ENCODE measurements at places on chromosomes 2 and 18. TPM values are rescaled to one million over a fixed set of nuclear protein-coding genes. Genes with fewer than 3 reads are reported as not detected.

DNA sequence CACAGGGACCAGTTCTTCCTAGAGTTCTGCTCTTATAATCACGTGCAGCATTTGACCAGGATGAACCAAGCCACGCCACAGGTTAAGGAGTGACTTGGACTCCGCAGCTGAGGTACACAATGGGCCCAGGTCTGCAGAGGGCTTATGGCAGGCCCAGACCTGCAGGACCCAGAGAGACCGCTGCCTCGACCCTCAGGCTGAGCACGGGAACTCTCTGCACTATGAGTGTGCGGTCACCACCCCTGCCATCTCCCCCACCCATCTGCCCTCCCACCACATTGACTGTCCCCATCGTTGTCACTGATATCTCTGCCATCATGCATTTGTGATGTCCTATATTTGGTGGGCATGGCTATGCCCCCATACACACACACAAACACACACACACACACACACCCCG lies 45.7 kb upstream of the HPCAL1 start:
- no peaks in the 10 kb centered on the region for H3K4me1 ChIP-seq
- no peaks in the 10 kb centered on the region for H3K36me3 ChIP-seq
- H3K27me3 ChIP-seq, result no peaks in the 10 kb centered on the region
- no peak overlapping the region for H3K27ac ChIP-seq
- H3K4me3 ChIP-seq, result no peak overlapping the region
- no peak for DNase-seq

The MARS2 gene
- 5.9 TPM for total RNA-seq

DNA sequence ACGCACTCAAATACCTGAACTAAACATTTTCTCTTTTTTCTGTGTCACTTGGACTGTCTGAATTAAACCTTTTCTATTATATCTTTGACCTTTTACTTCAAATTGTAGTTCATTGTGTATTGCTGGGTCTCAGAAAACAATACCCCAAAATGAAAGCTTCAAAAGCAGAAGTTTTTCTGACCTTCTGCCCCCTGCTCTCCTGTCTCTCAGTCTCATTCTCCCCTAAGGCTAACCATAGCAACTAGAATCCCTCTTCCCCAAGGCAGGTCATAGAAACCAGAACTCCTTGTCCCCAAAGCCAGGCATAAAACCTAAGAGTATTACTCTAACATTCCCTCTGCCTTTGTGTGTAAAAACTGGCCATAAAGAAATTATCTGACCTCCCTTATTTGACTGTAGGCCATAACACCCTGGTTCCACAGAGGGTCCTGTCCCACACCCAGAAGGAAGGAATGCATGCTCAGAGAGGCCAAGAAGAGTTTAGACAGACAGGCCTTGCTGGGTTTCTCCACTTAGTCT lies 93.5 kb upstream of the B3GNT2 start:
- no peak overlapping the region for H3K27ac ChIP-seq
- peaks cover 4% of the 10 kb centered on the region for H3K4me1 ChIP-seq
- H3K4me3 ChIP-seq, result no peak overlapping the region
- DNase-seq, result no peak
- H3K36me3 ChIP-seq, result no peaks in the 10 kb centered on the region
- no peaks in the 10 kb centered on the region for H3K27me3 ChIP-seq

DNA sequence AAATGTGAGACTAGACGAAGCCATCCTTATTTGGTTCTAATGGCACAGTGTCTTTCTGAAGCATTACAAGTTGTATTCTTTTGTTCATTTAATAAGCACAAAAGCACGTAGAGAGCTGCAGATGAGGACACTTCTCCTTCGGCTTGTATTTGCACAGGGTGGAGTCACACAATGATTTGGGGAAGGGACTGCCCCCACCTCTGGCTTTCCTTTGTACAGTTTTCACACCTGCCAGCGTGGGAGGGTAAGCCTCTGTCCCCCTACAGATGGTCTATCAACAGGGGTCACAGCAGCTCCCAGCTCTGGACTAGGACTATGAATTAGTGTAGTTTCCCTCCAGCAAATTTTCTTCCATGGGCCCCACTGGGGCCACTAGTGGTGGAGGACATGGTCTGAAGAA lies 108.2 kb upstream of the KLHL14 start:
- H3K4me3 ChIP-seq, result no peak overlapping the region
- no peaks in the 10 kb centered on the region for H3K4me1 ChIP-seq
- no peaks in the 10 kb centered on the region for H3K27me3 ChIP-seq
- H3K27ac ChIP-seq, result no peak overlapping the region
- H3K36me3 ChIP-seq, result no peaks in the 10 kb centered on the region
- DNase-seq, result no peak

- no peaks in the 10 kb centered on the region for H3K27me3 ChIP-seq
- no peak overlapping the region for H3K4me3 ChIP-seq
- DNase-seq, result no peak
- H3K27ac ChIP-seq, result no peak overlapping the region
These were observed 152.8 kb upstream of the STK17B start for GRCh38 chr2:196324211-196324610.

The COLEC11 gene
- 2.5 TPM for total RNA-seq

GRCh38 chr18:24443870-24444269 lies 16.6 kb upstream of the HRH4 start:
- H3K27me3 ChIP-seq, result no peaks in the 10 kb centered on the region
- H3K27ac ChIP-seq, result no peak overlapping the region
- DNase-seq, result no peak
- no peak overlapping the region for H3K4me3 ChIP-seq
- no peaks in the 10 kb centered on the region for H3K4me1 ChIP-seq

The PLEK gene
- total RNA-seq, result 32.3 TPM

GRCh38 chr2:45765007-45765727 lies 113.7 kb downstream of the PRKCE start:
- peaks cover 6% of the 10 kb centered on the region for H3K4me1 ChIP-seq
- H3K4me3 ChIP-seq, result no peak overlapping the region
- H3K36me3 ChIP-seq, result no peaks in the 10 kb centered on the region
- no peak overlapping the region for H3K27ac ChIP-seq

GRCh38 chr2:68768461-68768860 lies 33.9 kb downstream of the ARHGAP25 start:
- DNase-seq, result no peak
- peaks cover 20% of the 10 kb centered on the region for H3K4me1 ChIP-seq
- no peak overlapping the region for H3K4me3 ChIP-seq
- H3K27ac ChIP-seq, result no peak overlapping the region

GRCh38 chr2:157523270-157524247 lies 79.7 kb upstream of the CYTIP start:
- no peak overlapping the region for H3K27ac ChIP-seq
- no peak for DNase-seq
- H3K36me3 ChIP-seq, result no peaks in the 10 kb centered on the region
- no peaks in the 10 kb centered on the region for H3K27me3 ChIP-seq

DNA sequence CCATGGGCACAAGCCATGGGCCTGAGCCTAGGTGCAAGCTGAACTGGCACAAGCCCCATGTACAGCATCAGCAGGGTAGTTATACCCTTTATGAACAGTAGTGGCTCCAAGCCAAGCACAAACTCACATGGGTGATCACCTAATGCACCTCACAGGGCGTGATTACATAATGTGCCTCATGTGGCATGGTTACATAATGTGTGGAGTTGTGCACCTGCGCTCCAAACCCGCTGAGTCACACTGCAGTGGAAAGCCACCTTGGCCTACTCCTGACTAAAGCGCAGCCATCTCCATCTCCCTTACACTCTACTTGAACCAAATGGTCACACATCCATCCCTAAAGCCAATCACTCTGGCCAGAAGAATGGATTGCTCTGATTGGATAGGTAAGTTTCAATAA lies 279.7 kb downstream of the MBD2 start:
- H3K4me1 ChIP-seq, result no peaks in the 10 kb centered on the region
- no peak for DNase-seq
- H3K27me3 ChIP-seq, result no peaks in the 10 kb centered on the region
- no peak overlapping the region for H3K27ac ChIP-seq
- H3K36me3 ChIP-seq, result no peaks in the 10 kb centered on the region

The FBXO15 gene
- 0.38 TPM for total RNA-seq

The FAHD2B gene
- 20.0 TPM for total RNA-seq

DNA sequence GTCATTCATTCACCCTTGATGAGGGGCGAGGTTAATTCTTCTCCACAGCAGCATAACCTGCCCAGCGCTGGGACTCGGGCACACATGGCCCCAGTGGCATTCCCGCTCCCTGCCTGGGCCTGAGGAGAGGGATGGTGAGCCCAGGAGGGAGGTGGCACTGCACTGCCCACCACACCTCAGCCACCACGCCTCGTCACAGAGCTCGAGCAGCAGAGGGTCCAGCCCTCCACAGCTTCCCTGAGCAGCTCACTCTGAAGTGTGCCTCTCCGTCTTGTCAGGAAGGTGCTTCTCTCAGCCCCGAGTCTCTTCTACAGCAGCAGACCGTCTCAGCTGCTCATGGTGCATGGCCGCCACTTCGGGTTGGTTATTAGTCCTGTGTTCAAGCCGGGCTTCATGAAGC lies 34.9 kb downstream of the COA5 start:
- no peaks in the 10 kb centered on the region for H3K36me3 ChIP-seq
- DNase-seq, result no peak
- H3K4me1 ChIP-seq, result no peaks in the 10 kb centered on the region
- H3K27ac ChIP-seq, result no peak overlapping the region

DNA sequence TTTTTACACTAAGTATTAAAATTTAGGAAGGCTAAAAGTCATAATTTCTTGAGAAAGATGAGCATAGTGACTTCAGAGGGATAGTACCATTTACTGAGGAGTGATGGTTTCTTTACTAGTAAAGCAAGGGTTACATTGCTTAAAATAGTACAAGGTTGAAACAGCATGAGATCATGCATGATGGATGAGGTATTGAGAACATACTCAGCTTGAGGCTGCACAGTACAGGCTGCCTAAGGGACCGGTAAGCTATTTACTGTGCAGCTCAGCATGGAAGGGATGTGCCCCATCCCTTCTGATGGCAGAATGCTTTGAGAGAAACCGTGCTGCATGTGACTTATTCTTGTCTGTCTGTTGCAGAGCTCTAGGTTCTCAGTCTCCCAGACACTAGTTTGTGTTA lies 122.1 kb downstream of the EML6 start:
- no peak overlapping the region for H3K27ac ChIP-seq
- no peak for DNase-seq
- no peaks in the 10 kb centered on the region for H3K36me3 ChIP-seq
- no peak overlapping the region for H3K4me3 ChIP-seq
- no peaks in the 10 kb centered on the region for H3K27me3 ChIP-seq
